ENCODE measurements at places on chromosomes 5 and 9.

- DNase-seq = no peak
These were observed 2.2 kb downstream of the GALT start for GRCh38 chr9:34648673-34649072.

DNA sequence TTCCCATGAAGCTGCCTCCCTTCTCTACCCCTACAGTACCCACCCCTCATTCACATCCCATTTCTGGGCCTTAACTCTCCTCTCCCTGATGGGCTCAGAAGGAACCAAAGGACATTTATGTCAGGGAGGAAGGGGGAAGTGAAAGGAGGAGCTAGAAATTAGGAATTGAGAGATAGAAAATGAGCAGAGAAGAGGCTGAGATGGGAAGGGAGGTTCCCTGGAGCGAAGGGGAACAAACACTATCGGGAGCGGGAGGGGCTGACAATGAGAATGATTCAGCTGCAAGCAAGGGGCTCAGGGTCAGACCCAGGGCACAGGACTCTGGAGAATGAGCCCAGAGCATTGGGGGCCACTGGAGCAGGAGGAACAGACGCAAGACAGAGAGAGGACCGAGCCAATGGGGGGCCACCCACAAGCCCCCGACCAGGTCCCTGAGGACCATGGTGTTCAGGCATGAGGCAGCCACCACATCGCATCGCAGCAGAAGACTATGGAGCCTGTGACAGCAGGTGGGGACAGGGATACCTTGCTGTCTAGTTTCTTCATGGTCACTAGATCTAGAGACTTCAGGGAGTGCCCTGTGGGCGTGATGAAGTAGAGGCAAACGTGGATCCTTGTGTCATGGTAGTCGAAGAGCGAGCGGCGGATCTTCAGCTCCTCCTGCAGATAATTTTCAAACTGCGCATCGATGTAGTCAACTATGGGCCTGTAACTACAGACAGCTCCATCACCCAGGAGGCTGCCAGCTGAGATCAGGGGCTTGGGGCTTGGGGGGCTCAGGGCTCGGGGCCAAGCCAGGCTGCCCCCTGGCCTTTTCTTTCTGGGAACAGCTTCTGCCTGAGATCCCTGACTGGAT lies 13.6 kb downstream of the SEPTIN8 start:
- no peak for DNase-seq

- DNase-seq = peak; percentile 32
These were observed 55.1 kb downstream of the C9orf152 start for GRCh38 chr9:110152704-110153374.

GRCh38 chr9:20594608-20595007 lies 27.7 kb downstream of the MLLT3 start:
- no peak for DNase-seq

GRCh38 chr9:133581513-133582343 lies 27.5 kb downstream of the FAM163B start:
- DNase-seq = no peak

- no peak for DNase-seq
These were observed 71.0 kb upstream of the ANGPTL2 start for GRCh38 chr9:127193483-127193882.

Data from effector memory CD8-positive, alpha-beta T cell (primary cell).